Stimulated activated CD8-positive, alpha-beta memory T cell treated with anti-CD3 and anti-CD28 coated beads, Interleukin-4, amount 100 ng/mL, for 1 hour (primary cell): ENCODE measurements at places on chromosomes 4 and X.

DNA sequence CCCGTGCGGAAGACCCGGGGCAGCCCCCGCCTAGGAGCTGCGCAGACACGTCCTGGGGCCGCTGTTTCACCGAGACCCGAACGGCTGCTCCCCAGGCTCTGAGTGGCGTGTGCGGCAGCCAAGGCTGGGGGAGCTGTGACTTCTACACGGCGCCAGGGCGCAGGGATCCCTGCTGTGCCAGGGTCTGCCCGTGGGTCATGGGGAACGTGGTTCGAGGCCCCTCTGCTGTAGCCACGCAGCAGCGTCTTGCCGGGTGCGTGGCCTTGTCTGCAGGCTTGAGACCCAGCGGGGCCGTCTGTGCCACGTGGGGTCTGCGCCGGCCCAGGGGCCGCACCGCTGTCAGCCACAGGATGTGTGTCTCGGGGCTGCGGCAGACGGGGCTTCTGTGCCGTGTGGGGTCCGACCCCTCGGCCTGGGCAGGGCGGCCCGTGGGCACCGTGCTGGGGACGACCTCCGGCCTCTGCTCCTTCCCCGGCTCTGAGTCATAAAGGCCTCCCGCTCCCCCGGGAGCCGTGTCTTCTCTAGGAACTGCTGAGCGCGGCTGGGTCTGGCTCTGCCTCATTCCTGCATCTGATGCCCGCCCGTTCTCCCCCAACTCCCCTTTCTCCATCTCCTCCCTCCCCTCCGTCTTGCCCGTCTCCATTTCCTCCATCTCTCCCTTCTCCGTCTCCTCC, 12.7 kb upstream of the GTPBP6 start:
- no peak for DNase-seq

- no peak for DNase-seq
Measured at GRCh38 chr4:128542047-128542446, 254.4 kb upstream of the PGRMC2 start.

DNA sequence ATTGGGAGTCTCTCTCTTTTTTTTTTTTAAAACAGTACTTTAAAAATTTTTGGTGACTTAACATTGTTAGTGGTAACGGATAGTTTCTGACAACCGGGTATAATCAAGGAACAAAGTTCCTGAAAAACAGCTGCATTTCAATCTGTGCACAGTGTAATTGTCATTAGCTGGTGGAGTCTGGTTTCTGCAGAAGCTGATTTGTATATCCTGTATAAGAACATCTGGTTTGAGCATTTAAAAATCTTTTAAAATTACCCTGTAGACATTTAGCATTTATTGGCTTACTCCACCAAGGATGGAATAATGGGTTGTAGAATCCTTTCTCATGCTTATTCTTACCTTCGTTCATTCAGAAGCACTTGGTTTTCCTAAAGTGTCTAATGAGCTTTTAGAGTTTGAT, 11.2 kb downstream of the JADE1 start:
- DNase-seq, result no peak

DNA sequence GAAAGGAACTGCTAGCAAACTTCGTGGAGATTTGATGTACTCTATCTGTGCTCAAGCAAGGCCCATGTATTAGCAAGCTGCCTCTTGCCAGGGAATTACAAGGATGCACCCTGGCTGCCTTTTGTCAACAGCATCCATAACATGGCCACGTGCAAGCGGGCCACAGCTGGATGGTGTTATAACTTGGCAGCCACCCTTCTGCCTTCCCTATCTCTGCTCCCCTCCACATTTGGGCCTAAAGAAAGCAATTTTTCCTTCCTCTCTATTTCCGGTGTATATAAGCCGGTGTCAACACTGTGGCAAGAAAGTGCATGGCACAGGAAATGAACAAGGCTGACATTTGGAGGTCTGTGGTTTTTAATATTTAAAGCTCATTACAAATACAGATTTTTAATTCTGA, 94.8 kb downstream of the CLNK start:
- DNase-seq, result no peak

DNA sequence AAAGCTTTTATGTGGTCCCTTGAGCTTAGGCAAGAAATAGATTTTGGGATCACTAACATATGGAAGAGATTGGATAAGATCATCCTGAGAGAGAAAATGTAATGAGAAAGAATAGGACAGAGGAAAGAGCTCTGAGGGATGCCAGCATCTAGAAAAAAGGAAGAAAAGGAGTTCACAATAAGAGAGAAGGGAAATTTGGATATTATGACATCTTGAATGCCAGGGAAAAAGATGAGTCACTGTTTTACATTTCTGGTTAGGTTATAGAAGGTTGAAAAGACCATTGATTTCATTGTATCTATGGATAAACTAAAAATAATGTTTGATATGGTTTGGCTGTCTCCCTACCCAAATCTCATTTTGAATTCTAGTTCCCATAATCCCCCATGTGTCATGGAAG, 208.5 kb downstream of the MAD2L1 start:
- DNase-seq, result no peak

- no peak for DNase-seq
Measured at GRCh38 chr4:85681221-85681657, 206.3 kb downstream of the ARHGAP24 start.

GRCh38 chr4:14743601-14744000, 258.7 kb upstream of the CPEB2 start:
- no peak for DNase-seq

DNA sequence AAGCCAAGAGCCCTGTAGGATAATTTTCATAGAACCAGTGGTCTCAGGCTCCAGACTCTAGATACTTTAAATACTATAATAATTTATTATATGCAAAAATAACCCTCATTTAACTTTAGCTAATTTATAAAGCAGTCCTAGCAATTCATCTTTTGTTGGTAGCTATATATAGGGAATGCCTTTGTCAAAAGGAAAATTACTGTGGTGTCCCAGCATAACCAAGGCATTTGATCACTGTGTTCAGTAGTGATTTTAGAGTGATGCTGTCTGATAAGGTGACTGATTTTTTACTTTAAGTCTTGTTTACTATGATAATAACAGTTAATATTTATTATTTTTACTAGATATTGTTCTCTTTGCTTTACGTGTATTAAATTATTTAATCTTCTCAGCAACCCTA, 61.2 kb downstream of the PAQR3 start:
- DNase-seq, result no peak

DNA sequence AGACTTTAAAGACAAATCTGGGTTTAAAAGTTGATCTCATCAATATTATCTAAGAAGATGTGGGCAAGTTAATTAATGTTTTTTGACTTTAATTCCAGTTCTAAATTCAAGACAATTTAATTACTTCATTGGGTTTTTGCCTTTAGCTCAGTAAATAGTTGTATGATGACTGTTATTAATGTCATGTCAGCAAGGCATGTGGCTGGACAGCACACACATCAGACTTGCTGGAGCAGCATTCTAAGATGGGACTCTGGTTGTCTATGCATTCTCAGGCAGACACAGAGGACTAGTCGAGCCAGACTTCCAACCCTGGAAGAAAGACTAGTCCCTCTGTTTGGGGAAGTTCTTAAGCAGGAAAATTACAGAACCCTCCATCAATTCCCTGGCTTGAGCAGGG, 180.7 kb upstream of the GK2 start:
- DNase-seq, result no peak
